Tongue (tissue), 3 donors: ENCODE measurements at places on chromosomes 16 and 17. TPM values are rescaled to one million over a fixed set of nuclear protein-coding genes. Genes with fewer than 3 reads are reported as not detected.
A peak's percentile ranks its signal among the peaks of the same experiment; 100 is the strongest.

SPN gene
- total RNA-seq, result 0.62 TPM

GRCh38 chr16:77157346-77158058, 33.5 kb upstream of the MON1B start:
- DNase-seq, result peak; percentile 50

- no peak for DNase-seq
These were observed 13.3 kb downstream of the SLC16A3 start for GRCh38 chr17:82241926-82242697.

- DNase-seq, result peak; percentile 98
These were observed at the start of gene SOX9 for GRCh38 chr17:72120642-72121163. SOX9 (plus strand) TSS chr17:72121020; CDS start chr17:72121392, 372 bp downstream.

SHBG gene
- not detected for total RNA-seq

CDH1 gene
- 34.3 TPM for total RNA-seq

DNA sequence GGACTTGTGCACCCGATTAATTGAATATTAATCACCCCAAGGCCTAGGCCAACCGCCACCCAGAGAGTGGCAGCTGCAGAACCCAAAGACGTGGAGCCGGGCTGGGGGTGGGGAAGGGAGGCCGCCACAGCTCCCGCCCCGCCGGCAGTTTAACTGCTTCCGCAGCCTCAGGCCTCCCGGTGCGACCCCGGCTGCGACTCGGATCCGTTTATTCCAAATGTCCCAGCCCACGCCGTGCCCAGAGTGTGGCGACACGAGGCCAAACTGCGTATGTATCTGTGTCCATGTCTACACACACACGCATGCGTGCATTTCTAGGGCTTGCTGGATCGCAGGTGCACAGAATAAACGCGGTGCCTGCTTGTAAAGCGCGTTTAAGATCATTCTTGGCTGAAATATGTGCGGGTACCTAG, 802 bp upstream of the TOB1 start:
- DNase-seq, result no peak

DNA sequence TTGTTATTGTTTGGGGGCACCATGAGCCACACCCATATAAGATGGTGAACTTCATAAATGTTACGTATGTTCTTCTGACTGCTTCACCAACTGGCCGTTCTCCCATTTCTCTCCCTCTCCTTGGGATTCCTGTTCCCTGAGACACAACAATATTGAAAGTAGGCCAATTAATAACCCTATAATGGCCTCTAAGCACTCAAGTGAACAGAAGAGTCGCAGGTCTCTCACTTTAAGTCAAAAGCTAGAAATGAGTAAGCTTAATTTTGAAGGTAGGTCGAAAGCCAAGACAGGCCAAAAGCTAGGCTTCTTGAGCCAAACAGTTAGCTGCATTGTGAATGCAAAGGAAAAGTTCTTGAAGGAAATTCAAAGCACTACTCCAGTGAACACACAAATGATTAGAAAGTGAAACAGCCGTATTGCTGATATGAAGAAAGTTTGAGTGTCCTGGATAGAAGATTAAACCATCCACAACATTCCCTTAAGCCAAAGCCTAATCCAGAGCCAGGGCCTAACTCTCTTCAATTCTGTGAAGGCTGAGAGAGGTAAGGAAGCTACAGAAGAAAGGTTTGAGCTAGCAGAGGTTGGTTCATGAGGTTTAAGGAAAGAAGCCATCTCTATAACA, 25.8 kb downstream of the HLF start:
- no peak for DNase-seq

DNA sequence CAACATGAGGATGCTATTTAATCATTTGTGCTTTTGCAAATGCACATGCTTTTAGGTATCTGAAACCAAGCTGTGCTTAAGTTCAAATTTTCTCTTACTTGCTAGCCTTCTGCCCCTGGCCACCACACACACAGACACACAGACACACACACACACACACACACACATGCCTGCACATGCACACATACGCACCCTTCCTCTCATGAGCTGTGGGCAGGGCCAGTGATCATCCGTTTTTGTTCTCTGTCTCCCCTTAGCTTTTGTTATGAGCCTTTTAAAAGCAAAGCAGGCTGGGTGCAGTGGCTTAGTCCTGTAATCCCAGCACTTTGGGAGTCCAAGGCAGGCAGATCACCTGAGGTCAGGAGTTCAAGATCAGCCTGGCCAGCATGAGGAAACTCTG, 34.2 kb downstream of the CD300LF start:
- DNase-seq, result no peak

DNA sequence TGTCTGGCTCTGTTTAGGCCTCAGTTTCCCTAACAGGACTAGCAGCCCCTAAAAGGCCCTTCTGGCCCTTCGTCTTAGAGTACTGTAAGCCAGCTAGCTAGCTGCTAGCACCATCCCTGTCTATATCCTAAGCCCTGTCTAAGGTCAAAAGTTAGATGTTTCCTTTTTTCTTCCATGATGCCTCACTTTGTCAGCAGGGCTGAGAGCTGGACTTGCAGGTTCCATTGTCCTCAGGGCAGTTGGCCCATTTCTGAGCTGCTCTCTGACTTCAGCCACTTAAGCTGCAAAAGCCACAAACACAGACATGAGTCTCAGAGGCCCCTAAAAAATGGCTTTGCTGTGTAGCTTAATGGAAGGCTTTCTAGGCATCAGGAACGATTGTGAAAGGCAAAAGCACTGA, 187.7 kb downstream of the CBLN1 start:
- DNase-seq, result no peak

PRR35 gene
- total RNA-seq, result not detected

DNA sequence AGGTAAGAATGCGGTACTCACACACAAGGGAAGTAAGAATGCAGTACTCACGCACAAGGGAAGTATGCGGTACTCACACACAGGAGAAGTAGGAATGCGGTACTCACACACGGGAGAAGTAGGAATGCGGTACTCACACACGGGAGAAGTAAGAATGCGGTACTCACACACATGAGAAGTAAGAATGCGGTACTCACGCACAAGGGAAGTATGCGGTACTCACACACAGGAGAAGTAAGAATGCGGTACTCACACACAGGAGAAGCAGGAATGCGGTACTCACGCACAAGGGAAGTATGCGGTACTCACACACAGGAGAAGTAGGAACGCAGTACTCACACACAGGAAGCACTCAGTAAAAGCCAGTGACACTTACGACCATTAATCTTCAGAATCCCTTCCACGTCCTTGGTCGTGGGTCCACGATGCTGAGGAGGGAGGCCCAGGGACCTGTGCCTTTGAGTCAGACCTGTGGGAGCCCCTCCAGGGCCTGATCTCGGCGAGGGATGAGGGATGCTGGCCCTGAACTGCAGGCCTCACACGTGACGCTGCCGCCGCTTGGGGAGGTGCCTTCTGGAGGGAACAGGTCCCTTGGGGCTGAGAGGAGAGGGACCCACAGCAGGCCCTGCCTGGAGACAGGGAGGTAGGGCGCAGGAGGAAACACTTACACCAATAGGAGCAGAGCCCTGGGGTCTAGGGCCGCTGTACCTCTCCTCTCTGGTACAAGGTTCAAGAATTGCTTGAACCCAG, 20.2 kb downstream of the ABR start:
- no peak for DNase-seq

DNA sequence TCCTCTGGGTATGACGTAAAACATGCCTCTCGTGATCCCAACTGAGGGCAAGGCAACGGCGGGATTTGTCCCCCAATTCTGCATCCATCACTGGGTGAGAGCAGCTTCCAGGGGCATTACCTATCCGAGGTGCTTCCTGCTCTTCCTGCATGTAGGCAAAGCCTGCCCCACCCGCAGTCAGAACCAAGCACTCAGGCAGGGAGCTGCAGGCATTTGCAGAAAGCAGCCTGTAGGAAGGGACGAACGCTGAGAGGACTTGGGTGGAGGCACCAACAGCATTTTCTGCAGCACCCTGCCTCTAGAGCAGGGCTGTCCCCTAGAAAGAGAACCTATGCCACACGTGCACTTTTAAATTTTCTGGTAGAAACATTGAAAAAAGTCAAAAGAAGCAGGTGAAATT, 5.5 kb downstream of the BCO1 start:
- DNase-seq, result no peak

- no peak for DNase-seq
These were observed 36.6 kb upstream of the HNF1B start for GRCh38 chr17:37781451-37781850.

DNA sequence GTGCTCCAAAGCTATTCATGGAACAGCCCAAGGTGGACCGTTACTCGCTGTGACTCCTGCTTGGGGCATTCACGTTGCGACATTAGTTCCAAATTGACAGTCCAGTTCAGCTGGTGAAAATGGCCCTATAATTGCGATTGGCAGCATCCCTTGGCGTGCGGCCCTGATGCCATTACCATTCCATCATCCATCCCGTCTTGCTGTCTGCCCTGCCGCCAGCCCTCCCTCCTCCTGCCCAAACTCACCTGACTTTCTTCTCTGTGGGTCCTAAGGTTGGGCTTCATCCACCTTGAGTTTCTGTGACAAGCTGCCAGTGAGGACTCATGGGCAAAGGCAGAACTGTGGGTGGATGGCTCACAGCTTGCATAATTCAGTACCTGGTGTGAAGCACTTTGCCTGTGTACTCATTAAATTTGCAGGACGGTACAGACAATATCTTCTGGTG, 104.6 kb downstream of the RPTOR start:
- DNase-seq, result no peak

KRT24 gene
- 0.31 TPM for total RNA-seq

- DNase-seq, result no peak
These were observed 37.8 kb downstream of the YWHAE start for GRCh38 chr17:1362065-1362848.

RPA1 gene
- 40.5 TPM for total RNA-seq
